ENCODE measurements at places on chromosomes 1 and 21.
A peak's percentile ranks its signal among the peaks of the same experiment; 100 is the strongest.

DNA sequence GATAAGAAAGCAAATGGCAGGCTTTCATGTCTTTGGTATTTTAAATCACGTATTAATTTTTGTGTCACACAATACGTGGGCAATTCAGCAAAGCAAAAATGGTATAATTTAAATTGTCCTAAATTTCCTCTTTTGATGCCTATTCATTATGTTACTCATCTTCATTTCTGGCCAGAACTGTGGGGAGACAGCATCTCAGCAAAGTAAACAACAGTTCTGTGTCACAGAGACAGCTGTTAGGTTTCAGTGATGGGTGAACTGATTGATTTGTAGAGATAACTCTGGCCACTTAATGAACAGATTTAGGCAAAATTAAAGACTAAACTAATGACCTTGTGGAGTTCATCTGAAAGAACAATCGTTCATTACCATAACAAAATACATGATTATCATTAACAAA, 49.2 kb downstream of the FH start:
- DNase-seq: no peak

DNA sequence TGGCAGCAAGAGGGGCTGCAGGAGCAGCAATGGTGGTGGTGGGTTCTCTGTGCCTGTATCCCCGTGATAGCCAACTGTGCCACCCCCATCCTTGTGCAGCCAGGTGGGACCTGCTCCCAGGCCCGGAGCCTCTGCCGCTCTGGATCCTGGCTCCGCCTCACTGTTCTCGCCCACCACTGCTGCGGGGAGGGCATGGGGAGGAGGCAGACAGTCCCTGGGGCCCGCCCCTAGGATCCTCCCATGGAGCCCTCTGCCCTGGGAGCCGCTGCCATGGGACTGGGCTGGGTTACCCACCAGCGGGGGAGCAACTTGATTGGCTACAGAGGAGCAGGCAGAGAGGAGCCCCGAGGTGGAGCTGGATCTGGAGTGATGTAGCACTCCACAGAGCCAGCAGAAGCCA, 31.6 kb downstream of the CD1D start:
- no peak for DNase-seq

- no peak for DNase-seq
Measured at GRCh38 chr1:33516428-33516827, 44.0 kb downstream of the ZSCAN20 start.

GRCh38 chr21:25350056-25350455, 257.2 kb downstream of the MRPL39 start:
- DNase-seq: no peak

GRCh38 chr1:181099152-181100014, 10.9 kb downstream of the IER5 start:
- no peak for DNase-seq

- no peak for DNase-seq
Measured at GRCh38 chr1:160285506-160285905, 573 bp upstream of the PEX19 start.

- no peak for DNase-seq
Measured at GRCh38 chr1:245537992-245538391, 383.2 kb downstream of the KIF26B start.

GRCh38 chr1:236747311-236747985, 47.6 kb upstream of the MTR start:
- DNase-seq: no peak

DNA sequence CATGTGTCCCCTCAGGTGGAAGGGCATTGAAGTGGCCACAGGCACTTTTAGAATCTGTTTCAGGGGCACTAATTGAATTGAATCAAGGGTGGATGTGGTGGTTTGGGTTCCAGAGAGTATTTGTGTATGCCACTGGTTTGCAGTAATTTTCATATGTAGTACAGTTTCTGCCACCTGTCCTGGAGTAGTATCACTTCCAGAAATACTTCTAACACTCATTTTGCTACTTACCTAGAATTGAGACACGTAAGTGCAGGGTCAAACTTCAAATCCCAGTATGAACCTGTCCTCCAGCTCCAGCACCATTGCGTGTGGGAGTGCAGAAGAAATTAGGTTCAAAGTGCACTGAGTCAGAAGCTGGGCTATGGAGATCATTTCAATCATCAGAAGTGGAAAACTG, 26.8 kb downstream of the RSPH1 start:
- no peak for DNase-seq

DNA sequence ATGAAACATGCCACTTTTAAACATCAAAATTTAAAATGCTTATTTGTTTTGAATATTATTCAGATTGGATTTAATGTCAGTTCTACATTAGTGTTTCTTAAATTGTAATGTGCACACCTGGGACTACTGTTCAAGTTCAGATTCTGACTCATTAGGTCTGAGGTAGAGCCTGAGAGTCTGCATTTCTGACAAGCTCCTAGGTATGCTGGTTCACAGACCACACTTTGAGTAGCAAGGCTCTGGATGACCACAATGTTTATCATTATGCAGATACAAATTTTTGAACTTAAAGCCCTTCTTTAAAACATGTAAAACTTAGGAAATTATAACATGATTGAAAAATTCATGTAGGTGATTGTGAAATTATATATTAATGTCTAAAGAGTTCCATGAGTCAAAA, 40.2 kb downstream of the TTLL7 start:
- no peak for DNase-seq

- DNase-seq: no peak
Measured at GRCh38 chr1:225816643-225817538, 7.0 kb downstream of the EPHX1 start.

GRCh38 chr1:15835741-15836510, 11.6 kb upstream of the SPEN start:
- DNase-seq: peak; percentile 98

GRCh38 chr1:10794724-10795275, 1.6 kb downstream of the CASZ1 start:
- no peak for DNase-seq

DNA sequence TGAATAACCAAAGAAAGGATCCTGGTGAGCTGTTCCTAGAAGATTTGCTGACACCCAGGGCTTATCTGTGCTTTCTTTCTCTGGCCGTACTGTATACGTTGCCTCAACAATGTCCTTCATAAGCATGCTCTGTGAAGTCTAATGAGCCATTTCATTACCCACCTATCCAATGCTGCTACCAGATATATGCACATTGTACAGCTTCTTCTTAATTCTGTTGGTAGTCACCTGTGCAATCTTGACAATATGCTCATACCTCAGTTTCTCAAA, 731.8 kb upstream of the NCAM2 start:
- no peak for DNase-seq

DNA sequence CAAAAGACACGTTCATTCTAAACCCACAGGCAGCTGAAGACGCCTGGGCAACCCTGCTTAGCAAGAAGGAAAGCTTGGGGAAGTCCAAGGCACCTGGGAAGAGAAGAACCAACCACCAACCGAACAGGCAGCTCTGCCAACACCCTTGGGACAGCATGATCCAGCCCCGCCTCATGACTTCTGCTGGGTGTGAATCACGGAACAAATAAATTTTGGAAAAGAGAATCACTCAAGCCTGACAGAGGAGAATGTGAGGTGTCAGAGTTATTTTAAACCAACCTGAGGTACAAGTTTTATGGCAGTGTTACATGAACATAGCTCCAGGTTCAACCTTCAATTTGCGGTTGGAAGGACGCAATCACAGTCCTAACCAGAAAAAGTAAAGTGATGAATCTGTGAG, 10.0 kb upstream of the PADI4 start:
- no peak for DNase-seq

- no peak for DNase-seq
Measured at GRCh38 chr1:202961220-202961880, 3.2 kb upstream of the ADIPOR1 start.

- no peak for DNase-seq
Measured at GRCh38 chr1:8569242-8569641, 248.2 kb downstream of the RERE start.
